ENCODE measurements at places on chromosomes 1 and 21. TPM values are rescaled to one million over a fixed set of nuclear protein-coding genes. Genes with fewer than 3 reads are reported as not detected.

MTARC1 gene
- 1.7 TPM for total RNA-seq

KRTAP19-1 gene
- total RNA-seq = not detected

SLC66A1 gene
- total RNA-seq = 18.6 TPM

FCRL6 gene
- not detected for total RNA-seq

SMPDL3B gene
- not detected for total RNA-seq

VTCN1 gene
- total RNA-seq = not detected

NEK2 gene
- total RNA-seq = 10.0 TPM

SFN gene
- 0.32 TPM for total RNA-seq
